ENCODE measurements at places on chromosomes 5 and 9. TPM values are rescaled to one million over a fixed set of nuclear protein-coding genes. Genes with fewer than 3 reads are reported as not detected.

LEAP2 gene
- 0.69 TPM for total RNA-seq

PDCD1LG2 gene
- 4.2 TPM for total RNA-seq

GRCh38 chr9:133842721-133843227 is 104.6 kb upstream of the SARDH start:
- DNase-seq = no peak

GRCh38 chr9:131405428-131405827 is 11.5 kb downstream of the PRRC2B start:
- peak; percentile 85 for DNase-seq

- no peak for DNase-seq
These were observed 139.7 kb upstream of the MAN2A1 start for GRCh38 chr5:109550077-109550476.

DNA sequence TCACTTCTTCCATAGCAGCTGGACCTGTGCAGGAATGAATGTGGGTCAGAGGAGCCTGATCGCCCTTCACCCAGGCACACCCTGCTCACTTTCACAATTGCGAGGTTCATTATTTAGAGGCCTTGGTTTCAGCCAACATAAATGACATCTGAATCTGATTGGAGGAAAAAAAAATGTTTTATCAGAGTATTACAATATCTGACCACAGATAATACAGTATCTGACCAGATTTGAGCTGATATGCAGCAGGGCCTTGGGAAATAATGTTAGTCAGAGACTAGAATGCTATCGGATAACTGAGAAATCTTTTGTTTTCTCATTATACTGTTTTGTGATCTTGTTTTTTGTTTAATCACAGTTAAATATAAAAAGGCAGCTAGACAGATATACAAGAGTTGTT is 7.7 kb downstream of the ICE1 start:
- DNase-seq = no peak

DNA sequence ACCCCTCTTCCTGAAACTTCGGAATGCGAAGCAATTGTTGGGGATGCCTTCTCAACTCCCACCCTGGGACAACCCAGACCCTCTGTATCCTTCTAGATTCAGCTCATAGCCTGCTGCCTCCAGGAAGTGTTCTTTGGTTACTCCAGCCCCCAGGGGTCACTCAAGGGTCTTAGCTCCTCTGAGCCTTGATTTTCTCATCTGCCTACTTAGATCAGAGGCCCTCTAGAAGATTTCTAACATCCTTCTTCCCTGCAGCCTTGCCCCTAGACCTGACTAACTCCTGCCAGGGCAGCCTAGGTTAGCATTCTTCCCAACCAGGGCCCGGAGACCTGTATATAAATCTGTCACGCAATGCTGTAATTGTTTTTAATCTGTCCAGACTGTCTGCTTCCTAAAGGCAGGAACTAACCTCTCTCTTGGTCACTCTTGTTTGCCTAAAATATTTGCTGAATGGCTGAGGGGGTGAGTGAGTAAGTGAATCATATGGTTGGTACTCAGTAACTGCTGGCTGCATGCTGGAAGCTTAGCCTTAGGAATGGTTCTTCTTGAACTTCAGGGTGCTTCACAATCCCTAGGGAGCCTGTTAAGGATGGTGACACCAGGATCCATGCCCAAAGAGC is 8.2 kb downstream of the GALNT10 start:
- DNase-seq = no peak

DNA sequence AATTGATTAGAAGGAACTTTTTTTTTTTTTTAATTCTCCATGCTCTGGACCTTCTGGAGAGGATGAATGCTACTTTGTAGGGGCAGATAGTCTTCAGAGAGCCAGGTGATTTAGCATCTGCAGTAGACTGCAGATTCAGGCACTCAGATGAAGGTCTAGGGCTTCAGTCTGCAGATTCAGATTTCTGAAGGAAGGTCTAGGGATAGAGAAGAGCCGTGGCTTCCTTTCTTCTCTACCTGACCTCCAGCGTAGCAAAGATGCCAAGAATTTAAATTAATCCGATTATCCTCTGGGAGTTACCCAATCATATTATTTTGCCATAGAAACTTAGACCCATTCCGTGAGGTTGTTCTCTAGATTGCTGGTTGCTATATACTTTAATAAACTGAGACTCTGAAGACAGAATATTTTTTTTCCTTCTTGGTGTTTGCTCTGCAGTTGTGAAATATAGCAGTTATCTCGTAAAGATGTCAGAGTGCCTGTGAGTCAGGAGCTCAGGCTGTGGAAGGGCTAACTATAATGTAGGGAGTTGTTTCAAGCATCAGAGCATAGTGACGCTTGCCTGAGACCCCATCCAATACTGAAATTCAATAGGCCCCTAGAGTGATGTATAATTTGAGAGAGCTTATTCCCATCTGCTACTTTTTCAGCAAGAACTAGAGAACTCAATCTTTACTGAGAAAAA is 132.7 kb upstream of the SLC12A2 start:
- no peak for DNase-seq

DNA sequence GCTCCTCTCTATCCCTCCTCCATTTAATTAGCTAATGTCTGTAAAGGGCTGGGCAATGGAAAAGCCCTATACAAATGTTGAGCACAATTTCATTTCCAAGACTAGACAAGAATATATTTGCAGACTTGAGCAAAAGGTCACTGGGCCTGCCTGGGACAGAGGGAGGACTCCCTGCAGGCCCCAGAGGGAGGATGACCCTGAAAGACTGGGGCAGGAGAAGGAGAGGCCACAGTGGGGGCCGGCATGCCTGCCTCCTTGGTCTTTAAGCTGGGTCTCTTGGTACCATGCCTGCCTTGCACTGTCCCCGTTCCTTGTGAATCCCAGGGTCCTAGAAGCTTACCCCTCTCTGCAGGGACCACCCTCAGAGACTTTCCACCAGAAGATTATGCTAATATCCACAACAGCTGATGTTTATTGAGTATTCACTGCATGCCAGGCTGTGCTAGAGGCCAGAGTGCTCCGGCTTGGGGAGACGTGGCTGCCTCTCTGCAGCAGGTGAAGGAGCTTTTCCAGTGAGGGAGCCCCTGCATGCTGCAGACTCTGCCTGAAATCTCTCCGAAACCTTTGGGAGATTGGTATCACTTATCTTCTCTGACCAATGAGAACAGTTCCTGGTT is 72.7 kb upstream of the HSPA9 start:
- DNase-seq = no peak

Measured in posterior vena cava (tissue), 2 donors.